ENCODE measurements at places on chromosomes 5 and 9. TPM values are rescaled to one million over a fixed set of nuclear protein-coding genes. Genes with fewer than 3 reads are reported as not detected.

PTGES gene
- total RNA-seq = 4.2 TPM

PCDHGA10 gene
- 2.4 TPM for total RNA-seq

GRCh38 chr5:174281855-174282254 is 236.3 kb downstream of the NSG2 start:
- H3K27ac ChIP-seq = no peak overlapping the region
- H3K27me3 ChIP-seq = no peaks in the 10 kb centered on the region
- no peak overlapping the region for H3K4me3 ChIP-seq

GRCh38 chr9:79667817-79668436 is 96.2 kb downstream of the TLE4 start:
- no peak overlapping the region for H3K4me3 ChIP-seq
- H3K27ac ChIP-seq = no peak overlapping the region
- no peaks in the 10 kb centered on the region for H3K4me1 ChIP-seq
- H3K36me3 ChIP-seq = no peaks in the 10 kb centered on the region
- no peak for DNase-seq

GRCh38 chr9:134751622-134752021 is 110.0 kb downstream of the COL5A1 start:
- no peaks in the 10 kb centered on the region for H3K4me1 ChIP-seq
- H3K36me3 ChIP-seq = no peaks in the 10 kb centered on the region
- H3K4me3 ChIP-seq = no peak overlapping the region
- DNase-seq = no peak

DNA sequence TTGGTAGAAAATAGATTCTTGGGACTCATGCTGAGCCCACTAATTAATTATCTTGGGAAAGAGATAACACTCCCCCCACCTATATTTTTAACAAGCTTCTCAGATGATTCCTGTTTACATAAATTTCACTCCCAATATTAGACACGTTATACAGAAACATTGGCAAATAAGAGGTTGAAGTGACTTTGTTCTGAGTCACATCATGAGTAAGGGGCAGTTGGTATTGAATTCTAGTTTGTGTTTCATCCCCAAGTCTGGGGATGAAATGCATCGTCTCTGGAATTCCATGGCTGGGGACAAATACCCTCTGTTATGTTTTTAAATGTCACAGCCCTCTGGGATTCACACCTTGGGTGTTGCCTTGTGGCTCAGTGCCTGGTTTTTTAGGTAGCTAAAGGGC is 41.0 kb downstream of the BASP1 start:
- no peak for DNase-seq
- no peaks in the 10 kb centered on the region for H3K36me3 ChIP-seq
- no peaks in the 10 kb centered on the region for H3K27me3 ChIP-seq
- no peak overlapping the region for H3K4me3 ChIP-seq

LEAP2 gene
- total RNA-seq = not detected
